Transverse colon (tissue), 4 donors: ENCODE measurements at places on chromosomes 7 and 10.

DNA sequence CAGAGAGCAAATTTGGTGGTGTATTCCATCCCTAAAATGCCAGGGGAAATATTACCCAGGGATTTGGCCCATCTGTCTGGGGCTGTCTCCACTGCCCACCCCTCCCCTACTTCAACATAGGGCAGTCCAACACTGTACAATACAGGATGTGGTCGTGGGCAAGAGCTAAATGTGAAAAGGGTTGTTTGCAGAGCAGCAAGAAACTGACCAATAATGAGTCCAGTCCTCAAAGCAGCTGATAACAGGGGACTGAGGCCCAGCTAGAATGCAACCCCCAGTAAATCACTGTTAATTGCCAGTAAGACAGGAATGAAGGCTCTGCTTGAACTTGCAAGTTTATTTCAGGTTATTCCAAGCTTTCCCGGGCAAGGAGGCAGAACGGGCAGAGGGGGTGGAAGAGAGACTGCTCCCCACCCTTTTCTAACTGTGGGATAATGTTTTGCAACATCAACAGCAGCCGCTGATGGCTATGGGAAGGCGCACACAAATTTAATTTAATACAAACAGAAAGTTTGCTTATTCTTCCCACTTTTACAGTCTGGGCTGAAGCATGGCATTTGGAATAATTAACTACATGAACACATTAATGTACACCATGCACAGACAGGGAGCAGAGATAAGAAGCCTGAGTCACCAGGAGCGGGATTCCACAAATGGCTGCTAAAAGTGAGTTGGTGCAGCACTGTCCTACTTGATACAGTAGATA lies 36.8 kb downstream of the AFAP1L2 start:
- no peak for DNase-seq

- no peak for DNase-seq
Observed at GRCh38 chr10:184911-185310, 49.7 kb downstream of the ZMYND11 start.

DNA sequence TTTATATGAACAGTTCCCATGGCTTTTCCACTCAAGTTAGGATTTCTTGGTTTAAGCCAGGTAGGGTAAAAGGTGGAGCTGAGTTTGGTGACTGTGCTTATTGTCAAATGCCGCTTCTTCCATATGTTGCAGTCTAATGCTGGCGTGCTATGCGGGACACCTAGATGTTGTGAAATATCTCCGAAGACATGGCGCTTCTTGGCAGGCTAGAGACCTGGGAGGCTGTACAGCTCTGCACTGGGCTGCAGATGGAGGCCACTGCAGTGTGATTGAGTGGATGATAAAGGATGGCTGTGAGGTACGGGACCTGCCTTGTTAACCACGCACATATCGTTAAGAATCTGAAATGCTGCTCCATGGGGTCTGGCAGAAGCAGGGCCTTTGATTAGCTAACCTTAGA lies 108.4 kb downstream of the FANK1 start:
- no peak for DNase-seq

DNA sequence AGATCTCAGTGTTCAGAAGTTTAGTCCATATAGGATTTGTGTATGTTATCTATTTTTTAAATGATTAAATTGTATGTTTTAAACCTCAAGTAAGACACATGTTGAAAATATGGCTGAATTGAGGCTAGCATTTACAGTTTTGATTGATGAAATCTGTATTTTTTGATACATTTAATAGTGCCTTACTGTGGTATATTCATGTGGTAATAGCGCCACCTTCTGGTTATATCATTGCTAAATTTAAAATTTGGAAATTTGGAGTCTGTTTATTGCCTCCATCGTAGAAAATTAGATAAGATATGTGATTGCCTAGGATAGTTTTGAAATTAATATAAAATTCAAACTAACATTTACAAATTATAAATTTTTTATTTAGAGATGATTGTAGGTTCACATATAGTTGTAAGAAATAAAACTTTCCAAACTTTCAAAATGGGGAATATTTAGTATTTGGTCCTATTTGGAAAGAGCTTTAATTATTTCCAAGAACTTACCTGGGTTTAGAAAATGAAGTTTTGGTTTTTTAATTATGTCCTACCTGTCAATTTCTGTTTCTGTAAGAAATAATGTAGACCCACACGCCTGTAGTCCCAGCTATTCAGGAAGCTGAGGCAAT lies 19.1 kb upstream of the ARMS2 start:
- no peak for DNase-seq

GRCh38 chr10:89952325-89952724 lies 250.9 kb downstream of the KIF20B start:
- no peak for DNase-seq

DNA sequence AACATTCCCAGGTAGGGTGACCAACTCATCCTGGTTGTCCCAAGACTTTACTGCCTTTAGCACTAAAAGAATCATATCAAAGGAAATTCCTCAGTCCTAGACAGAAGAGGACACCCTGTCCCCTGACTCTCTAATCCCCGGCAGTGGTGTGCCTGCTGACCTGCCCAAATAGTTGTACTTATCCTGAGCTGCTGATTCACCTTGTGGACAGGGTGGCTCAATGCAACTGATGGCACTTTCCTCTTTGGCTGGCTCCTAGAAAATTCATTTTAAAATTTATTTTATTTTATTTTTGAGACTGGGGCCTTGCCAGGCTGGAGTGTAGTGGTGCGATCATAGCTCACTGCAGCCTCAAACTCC lies 111.7 kb downstream of the JCAD start:
- no peak for DNase-seq

GRCh38 chr10:76303682-76304316 lies 872.4 kb downstream of the LRMDA start:
- peak; percentile 63 for DNase-seq

DNA sequence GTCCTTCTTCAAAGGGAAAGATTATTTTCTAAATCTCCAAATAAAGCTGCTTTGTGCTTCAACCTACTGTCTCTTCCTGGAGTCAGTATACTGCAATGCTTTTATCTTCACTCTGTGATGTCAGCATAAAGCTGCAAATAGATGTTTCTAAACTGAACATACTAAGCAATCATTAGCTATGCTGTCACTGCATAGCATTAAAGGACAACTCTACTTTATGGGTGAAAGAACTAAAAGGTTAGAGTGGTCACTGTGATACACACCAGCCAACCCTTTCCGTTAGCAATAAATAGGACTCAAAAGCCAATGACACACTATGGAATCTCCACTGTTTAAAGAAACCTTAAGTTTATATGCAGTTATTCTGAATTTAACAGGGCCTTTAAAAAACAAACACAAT lies 1.8 kb downstream of the CCDC186 start:
- no peak for DNase-seq

GRCh38 chr7:50824882-50825281 lies 42.2 kb upstream of the GRB10 start:
- DNase-seq, result no peak

DNA sequence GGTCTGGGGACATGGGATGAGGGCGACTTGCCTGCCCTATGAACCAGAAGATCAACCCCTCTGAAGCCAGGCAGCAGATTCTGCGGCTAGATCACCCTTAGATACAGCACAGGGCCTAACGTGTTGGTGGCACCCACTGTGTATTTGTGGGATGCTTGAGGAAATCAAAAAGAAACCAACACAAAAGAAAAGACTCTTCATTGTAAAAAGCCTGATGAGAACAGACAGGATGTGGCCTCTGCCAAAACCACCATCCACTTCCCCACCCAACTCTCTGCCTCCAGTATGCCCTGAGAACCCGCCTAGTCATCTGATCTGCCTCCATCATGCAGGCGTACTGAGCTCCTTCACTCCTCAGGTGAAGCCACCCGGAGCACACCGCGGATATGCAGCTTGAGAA lies 97.2 kb upstream of the INSYN2A start:
- DNase-seq, result no peak

DNA sequence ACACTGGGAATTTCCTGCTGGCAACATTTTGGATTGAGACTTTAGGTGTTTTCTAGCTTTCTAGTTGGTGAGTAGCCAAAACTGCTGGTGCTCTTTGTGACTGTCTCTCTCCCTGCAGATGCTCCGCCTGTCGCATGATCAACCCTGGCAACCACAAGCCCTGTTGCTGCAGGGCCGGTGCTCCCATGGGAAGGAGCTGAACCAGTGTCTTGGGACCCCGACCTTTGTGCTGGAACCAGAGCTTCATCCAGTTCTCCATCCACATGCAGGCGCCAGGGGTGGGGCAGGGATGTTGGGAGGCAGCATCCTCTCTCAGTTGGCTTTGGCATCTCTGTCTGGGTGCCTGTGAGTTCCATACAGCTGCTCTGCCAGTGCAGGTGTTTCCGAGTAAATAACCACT lies 306.2 kb upstream of the MKI67 start:
- no peak for DNase-seq

GRCh38 chr10:34231441-34232180 lies 583.5 kb downstream of the PARD3 start:
- no peak for DNase-seq

DNA sequence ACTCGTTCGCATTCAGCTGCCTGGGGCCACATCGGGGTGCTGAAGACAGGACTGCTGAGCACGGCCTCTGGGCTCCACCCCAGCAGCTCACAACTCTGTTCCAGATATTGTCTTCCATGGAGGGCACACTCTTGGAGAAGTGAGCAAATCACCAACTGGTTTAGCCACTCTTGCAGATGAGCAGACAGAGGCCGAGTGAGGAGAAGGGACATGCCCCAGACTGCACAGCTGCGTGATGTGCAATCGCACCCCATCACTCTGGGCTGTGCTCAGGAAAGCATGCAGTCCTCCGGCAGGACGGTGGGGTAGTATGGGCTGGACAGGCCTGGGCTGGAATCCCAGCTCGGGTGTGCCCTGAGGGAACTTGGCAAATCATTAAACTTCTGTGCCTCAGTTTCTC lies 111.6 kb downstream of the FAM53B start:
- DNase-seq, result no peak

DNA sequence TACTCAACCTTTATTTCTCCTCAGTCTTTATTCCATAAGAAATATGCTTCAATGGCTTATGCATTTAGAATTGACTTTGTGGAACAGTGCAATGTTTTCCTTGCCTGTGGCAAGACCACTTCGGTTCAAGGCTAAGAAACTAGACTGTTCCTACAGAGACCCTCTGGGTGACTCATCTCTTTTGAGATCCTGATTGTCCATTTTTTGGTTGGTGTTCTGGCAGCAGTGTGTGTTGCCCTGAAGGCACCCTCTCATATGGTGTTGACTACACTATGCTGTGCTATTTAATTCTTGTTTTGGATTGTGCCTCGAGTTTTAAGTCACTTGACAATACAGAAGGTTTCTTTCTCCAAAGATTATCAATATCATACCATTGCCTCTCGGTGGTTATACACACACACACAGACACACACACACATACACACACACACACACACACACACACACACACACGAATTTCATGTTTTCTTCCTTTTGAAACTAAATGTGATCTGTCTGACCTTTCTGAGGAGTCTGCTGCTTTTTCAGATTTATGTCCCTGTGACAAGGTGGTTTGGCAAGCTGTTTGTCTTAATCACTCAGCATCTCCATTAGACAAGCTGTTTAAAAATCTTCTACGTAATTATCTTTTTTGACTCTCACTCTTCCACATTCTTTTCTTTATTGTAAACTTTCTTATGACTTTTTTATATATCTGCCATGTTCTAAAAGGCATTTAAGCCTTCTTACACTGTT lies 187.2 kb downstream of the VTI1A start:
- no peak for DNase-seq

DNA sequence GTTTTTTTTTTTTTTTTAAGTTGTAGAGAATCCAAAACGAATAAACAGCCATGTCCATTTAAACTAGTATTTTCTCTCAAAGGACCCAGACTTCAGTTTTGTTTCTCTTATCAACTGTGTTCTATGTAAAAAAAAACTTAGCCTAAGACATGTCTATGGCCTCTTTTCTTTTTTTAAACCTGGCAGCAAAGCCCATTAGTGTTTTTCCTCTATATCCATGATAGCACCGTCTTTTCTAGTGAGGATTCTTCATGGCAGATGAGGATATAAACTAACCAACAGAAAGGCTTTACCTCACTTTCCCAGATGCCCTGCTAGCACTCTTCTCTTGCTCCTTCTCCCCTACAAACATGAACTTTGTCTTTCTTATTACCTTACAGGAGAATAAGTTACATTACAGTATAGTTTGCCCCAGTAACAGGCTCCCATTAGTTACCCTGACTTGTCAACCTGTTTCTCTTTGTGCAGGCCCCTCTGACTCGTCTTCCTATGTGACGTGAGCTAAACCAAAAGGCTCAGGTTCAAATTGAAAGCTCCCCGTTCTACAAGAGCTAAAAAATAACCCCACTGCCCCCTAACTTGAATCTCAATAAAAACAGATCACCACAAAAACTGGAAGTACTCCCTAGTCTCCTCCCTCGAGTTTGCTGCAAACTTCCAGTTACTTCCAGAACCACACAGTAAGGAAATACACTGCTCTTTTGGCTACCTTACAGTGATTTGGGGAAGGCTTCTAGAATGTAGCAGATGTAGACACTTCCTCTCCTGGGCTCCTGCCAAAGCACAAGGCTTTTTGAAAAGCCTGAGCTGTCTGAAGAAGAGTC lies 20.1 kb downstream of the P4HA1 start:
- peak; percentile 41 for DNase-seq

DNA sequence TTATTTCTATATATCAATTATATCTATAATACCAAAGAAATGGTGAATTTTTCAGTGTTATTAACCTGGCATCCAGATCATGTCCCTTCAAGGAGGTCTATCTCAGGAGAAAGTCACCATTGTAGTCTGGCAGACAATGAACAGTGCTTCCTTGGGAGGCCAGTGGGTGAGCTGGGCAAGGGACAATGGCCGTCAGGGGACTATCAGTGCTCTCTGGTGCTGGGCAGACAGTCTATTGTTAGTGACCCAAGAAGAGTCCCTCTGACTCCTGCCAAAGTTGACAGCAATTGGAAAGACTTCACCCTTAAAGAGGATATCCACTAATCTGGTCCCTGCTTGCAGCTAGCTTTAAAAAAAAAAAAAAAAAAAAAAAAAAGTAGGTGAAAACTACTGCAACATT lies 7.1 kb downstream of the JAZF1 start:
- no peak for DNase-seq

DNA sequence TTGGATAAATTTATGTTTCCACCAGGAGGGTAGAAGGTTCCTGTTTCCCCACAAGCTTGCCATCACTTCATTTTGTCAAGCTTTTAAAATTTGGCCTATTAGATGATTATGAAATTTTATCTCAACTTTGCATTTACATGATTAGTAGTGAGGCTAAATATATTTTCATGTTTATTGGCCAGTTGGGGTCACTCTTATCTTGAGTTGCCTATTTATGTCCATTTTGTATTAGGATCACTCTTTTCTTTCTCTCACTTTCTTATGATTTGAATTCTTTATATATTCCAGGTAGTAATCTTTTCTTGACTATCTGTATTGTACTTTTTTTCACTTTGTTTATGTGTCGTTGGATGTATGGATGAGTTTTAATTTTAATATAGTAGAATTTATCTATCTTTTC lies 218.6 kb upstream of the SLC26A5 start:
- no peak for DNase-seq

DNA sequence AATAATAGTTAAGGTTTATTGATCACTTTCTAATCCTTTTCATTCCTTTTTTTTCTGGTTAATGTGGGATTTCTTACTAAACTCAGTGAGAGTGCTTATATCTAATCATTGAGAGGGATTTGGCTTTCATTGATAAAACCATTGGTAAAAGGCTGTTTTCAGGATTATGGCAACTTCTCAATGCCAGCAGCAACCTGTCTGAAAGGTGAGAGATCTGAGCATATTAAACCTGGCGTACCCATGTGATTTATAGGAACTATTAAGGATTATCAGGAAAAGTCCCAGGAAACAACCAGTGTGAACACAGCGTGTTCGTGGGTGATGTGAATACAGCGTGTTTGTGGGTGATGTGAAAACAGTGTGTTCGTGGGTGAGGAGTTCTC lies 65.9 kb downstream of the PDIA4 start:
- DNase-seq, result no peak

GRCh38 chr10:23331567-23332301 lies 12.9 kb downstream of the C10orf67 start:
- no peak for DNase-seq
